ENCODE measurements at places on chromosomes 11 and 22. TPM values are rescaled to one million over a fixed set of nuclear protein-coding genes. Genes with fewer than 3 reads are reported as not detected.

PTPRCAP gene
- 0.32 TPM for total RNA-seq

MISFA gene
- total RNA-seq: 0.36 TPM

WT1 gene
- not detected for total RNA-seq

DGCR6 gene
- total RNA-seq: 2.4 TPM

TTC28 gene
- total RNA-seq: 93.6 TPM

VWCE gene
- total RNA-seq: 3.4 TPM

NPAS4 gene
- not detected for total RNA-seq

CD6 gene
- total RNA-seq: not detected

MYO7A gene
- total RNA-seq: not detected

BACE1-AS gene
- 3.9 TPM for total RNA-seq

FXYD6 gene
- total RNA-seq: not detected

ZNF215 gene
- 7.4 TPM for total RNA-seq

TMPRSS5 gene
- 0.32 TPM for total RNA-seq

NLRP6 gene
- total RNA-seq: not detected

OR10D3 gene
- total RNA-seq: not detected

APLP2 gene
- 676 TPM for total RNA-seq

LBHD1 gene
- total RNA-seq: 4.0 TPM

RFPL2 gene
- total RNA-seq: not detected

SYT8 gene
- 1.1 TPM for total RNA-seq

OR52I1 gene
- not detected for total RNA-seq

CSRP3 gene
- not detected for total RNA-seq

GLYAT gene
- not detected for total RNA-seq

MS4A1 gene
- total RNA-seq: not detected

CASP4 gene
- 84.2 TPM for total RNA-seq

MYOD1 gene
- total RNA-seq: not detected

USP28 gene
- total RNA-seq: 33.6 TPM

ZC3H12C gene
- total RNA-seq: 11.2 TPM

LRRC56 gene
- 0.65 TPM for total RNA-seq

PDGFD gene
- total RNA-seq: 230 TPM

OR52B6 gene
- total RNA-seq: not detected

CACNA1I gene
- under 0.01 TPM for total RNA-seq

RPS6KB2 gene
- total RNA-seq: 48.8 TPM

H19 gene
- total RNA-seq: 0.73 TPM

LRRC4C gene
- not detected for total RNA-seq

NEFH gene
- total RNA-seq: 0.12 TPM

BDNF gene
- 33.3 TPM for total RNA-seq

Measured in hair follicle dermal papilla cell (primary cell).